Thoracic aorta (tissue), 2 donors: ENCODE measurements at places on chromosomes 12 and 14. TPM values are rescaled to one million over a fixed set of nuclear protein-coding genes. Genes with fewer than 3 reads are reported as not detected.

- DNase-seq = no peak
Observed at GRCh38 chr14:73502017-73502619, 11.4 kb downstream of the RIOX1 start.

- DNase-seq = no peak
Observed at GRCh38 chr12:112518365-112518735, 99.6 kb downstream of the PTPN11 start.

GRCh38 chr12:54956818-54957641, 27.5 kb downstream of the TESPA1 start:
- DNase-seq = no peak

- no peak for DNase-seq
Observed at GRCh38 chr12:46983959-46984841, 95.2 kb upstream of the PCED1B start.

DNA sequence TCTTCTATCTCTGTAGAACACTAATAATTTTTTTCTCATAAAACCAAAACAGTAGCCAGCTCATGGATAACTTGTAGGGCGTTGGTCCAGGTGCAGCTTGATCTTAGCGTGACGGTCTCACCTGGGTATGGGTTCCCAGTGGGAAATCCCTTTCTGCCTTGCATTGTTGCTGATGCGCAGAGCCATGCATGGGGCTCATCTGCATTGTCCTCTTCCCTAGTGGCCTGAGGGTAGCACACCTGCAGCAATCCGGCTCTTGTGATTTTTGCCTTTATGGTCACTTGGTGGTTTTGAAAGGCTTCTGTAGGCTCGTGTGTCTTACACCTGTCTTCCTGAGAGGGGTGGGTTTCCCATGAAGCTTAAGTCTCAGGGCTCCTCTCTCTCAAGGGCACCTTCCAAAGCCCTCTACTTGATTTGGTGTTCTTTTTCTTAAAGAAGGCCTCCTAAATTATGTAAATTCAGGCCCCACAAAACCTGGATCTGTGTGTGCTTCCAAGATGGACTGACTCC, 130.6 kb downstream of the PRKCH start:
- DNase-seq = no peak

DNA sequence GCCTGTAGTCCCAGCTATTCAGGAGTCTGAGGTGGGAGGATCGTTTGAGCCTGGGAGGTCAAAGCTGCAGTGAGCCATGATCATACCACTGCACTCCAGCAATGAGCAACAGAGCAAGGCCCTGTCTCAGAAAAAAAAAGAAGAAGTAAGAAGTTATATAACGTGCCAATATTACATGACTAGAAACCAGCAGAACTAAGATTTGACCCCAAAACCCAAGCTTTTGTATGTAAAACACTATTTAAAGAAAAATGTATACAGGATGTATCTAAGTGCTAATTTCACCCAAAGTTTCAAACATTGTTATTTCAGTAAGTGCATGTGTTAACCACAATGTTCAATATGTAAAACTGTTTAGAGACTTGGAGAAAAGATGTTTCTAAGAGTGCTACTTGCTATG, 94.7 kb downstream of the SLC5A8 start:
- no peak for DNase-seq

The ANHX gene
- not detected for total RNA-seq

The TDRD9 gene
- 12.0 TPM for total RNA-seq

The PLEKHD1 gene
- 0.14 TPM for total RNA-seq
